ENCODE measurements at places on chromosomes 1 and 21. TPM values are rescaled to one million over a fixed set of nuclear protein-coding genes. Genes with fewer than 3 reads are reported as not detected.

The GBP7 gene
- polyA plus RNA-seq, result not detected

The KRTAP19-3 gene
- polyA plus RNA-seq, result not detected

The KRTAP13-4 gene
- polyA plus RNA-seq, result not detected

The PIK3C2B gene
- polyA plus RNA-seq, result 1.4 TPM

The LCE1B gene
- not detected for polyA plus RNA-seq

The ZNF326 gene
- 10.8 TPM for polyA plus RNA-seq

The CAMK2N1 gene
- 94.9 TPM for polyA plus RNA-seq

The TYW3 gene
- polyA plus RNA-seq, result 22.6 TPM

The HORMAD1 gene
- not detected for polyA plus RNA-seq

The VWA1 gene
- 1.7 TPM for polyA plus RNA-seq

The ACTN2 gene
- polyA plus RNA-seq, result 0.07 TPM

The TPTE gene
- not detected for polyA plus RNA-seq

The RXRG gene
- 0.31 TPM for polyA plus RNA-seq

The SMIM11 gene
- polyA plus RNA-seq, result 8.0 TPM

The CFHR5 gene
- not detected for polyA plus RNA-seq

GRCh38 chr1:115201598-115201997 lies 112.3 kb upstream of the TSPAN2 start:
- no peak for DNase-seq

DNA sequence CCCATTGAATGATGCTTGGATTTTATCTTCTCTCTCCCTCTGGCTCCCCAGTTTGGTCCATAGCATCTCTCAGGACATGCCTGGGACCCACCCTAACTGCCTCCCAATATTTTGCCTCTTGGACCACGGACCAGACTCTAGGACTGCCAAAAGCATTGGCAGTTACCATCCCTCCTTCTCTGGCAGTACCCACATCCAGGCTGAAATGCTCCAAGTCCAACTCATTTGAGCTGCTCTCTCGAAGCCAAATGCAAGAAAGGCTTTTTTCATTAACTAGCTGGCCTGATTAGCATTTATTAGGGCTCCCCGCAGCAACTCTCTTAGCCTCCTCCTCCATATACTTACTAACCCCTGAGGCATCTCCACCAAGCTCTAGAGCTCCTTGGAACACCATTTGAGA lies 140.0 kb upstream of the GRIK3 start:
- DNase-seq, result no peak

DNA sequence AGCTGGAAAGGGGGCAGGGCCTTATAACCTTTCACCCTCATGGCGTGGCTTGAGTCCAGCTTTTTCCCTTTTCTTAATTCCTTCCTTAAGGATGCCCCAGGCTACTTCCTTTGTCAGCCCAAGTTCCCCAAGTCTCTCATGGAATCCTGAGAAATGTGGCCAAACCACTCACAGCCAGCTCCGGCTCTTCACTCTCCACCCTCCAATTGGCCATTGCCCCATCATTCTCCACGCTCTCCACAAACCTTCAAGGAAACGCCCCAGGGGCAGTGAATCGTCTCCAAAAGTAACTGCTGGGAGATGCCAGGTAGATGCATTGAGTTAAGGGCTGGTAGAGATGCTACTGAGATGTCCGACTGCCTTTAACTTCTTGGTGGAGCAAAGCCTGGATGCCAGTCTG lies 113.5 kb upstream of the CD34 start:
- no peak for DNase-seq

- DNase-seq, result peak; percentile 95
Measured at GRCh38 chr1:64623750-64624191, 121.1 kb upstream of the RAVER2 start.

- DNase-seq, result no peak
Measured at GRCh38 chr1:115534106-115534505, 107.7 kb upstream of the VANGL1 start.

GRCh38 chr1:6041432-6042062 lies 4.1 kb upstream of the KCNAB2 start:
- DNase-seq, result no peak

DNA sequence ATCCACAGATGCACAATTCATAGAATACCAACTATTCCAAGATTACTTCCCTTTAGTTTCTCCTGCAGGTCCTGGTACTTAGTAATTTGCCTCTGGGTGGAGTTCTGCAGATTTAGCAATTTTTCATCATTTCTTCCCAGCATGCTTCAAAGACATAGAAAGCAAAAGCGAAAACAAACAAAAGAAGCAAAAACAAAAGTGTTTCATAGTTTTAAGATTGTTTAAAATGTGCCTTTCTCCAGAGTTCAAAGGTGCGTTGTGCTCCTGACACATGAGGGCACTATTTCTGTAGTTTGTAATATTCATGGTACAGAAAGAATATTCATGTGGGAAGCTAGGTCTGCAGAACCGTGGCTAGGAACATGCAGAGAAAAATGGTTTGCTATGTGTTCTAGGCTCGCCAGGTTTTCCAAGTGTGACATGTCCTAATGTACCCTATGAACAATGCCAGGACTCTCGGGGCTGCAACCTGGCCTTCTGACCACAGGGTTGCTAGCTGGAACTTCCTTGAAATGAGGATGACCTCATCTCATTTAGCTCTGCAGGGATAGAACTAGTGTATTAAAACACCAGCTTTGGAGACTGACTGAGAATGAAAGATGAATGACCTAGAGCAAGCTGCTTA lies 30.0 kb upstream of the RCSD1 start:
- DNase-seq, result peak; percentile 55

DNA sequence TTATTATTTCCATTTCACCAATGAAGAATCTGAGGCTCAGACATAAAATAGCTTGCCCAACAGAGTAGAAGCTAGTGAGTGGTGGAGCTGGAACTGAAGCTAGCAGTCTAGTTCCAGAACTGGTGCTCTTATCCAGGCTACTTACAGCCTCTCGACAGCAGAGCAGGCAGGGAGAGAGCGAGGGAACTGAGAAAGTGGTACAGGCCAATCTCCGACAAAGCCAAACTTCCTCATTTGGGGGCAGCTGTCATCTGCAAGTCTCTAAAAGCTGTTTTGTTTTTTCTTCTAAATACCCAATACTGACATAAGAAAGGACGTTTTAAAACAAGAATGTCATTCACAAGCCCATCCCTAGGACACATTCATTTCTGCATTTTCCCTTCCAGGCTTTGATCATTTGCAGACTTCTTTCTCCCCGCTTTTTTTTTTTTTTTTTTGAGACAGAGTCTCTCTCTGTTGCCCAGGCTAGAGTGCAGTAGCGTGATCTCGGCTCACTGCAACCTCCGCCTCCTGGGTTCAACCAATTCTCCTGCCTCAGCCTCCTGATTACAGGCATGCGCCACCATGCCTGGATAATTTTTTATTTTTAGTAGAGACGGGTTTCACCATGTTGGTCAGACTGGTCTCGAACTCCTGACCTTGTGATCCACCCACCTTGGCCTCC lies 20.0 kb downstream of the YIPF1 start:
- DNase-seq, result no peak

GRCh38 chr1:7006996-7007871 lies 222.0 kb downstream of the CAMTA1 start:
- no peak for DNase-seq

DNA sequence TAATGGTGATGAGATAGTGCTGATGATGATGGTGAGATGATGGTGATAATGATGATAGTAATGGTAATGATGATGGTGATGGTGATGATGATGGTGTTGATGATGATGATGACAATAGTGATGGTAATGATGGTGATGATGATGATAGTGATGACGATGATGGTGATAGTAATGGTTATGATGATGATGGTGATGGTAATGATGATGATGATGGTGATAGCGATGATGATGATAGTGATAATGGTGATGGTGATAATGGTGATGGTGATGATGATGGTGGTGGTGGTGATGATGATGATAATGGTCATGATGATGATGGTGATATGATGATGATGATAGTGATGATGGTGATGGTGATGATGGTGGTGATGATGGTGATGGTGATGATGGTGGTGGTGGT lies 384.6 kb downstream of the MATN1 start:
- DNase-seq, result no peak

DNA sequence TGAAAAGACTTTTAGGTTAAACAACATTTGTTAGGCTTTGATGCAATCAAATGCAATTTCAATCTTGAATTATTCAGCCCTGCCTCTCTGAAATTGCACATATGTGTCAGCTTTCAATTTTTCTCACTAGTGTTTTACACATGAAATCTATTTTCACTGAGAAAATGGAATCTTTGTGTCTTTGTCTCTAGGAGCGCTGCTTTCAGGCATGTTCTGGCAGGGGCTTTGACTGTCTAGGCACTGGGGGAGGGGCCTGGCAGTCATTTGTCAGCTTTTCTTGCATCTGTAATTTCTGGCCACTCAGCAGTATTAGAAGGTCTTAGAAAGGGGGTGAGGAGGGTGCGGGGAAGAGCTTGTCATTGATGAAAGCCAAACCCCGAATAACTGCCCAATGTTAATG lies 264.4 kb downstream of the PTPRC start:
- DNase-seq, result no peak

GRCh38 chr1:220224033-220224432 lies 48.2 kb downstream of the RAB3GAP2 start:
- no peak for DNase-seq

GRCh38 chr1:154992721-154993571 lies 440 bp upstream of the LENEP start:
- peak; percentile 64 for DNase-seq

DNA sequence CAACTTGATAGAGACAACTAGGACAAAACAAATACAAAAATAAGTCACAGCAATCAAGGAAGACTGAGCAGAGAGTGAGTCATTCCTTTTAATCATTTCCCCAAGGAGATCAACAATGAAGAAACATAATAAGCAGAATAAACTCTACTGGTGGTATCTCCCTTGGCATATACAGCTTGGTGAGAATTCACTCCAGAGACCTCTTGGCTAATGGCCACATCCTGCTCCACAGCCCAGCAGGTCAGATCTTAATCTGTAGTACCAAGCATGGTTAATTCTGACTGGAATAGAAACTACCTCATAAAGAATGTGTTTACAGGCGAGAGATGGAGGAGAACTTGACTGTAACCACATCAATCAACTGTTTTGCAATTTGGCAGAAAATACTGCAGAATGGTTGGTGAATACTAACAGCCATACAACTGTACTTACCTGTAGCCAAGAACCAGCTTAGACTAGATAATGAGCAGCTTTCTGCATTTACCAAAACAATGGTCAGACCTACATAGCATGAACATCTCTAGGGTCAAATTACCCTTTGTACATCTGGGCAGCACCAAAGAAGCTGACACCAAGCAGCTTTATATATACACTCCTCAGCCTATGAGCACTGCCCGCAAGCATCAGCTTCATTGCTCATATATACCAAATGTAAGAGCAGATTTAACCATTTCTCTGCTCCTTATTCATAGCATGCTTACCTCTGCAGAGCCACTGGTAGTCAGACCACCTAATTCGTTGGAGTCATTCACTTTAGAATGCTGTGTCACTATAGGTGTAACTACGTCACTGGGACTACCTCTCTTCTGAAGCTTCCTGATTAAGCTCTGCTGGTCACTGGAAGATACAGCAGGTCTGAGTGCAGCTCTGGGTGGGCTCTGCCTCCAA lies 51.0 kb downstream of the KIAA0319L start:
- peak; percentile 84 for DNase-seq

- no peak for DNase-seq
Measured at GRCh38 chr1:235951661-235952060, 85.0 kb upstream of the LYST start.

GRCh38 chr1:9990944-9991343 lies 6.1 kb upstream of the RBP7 start:
- DNase-seq, result no peak

GRCh38 chr1:96365596-96366390 lies 355.8 kb upstream of the PTBP2 start:
- DNase-seq, result peak; percentile 57

DNA sequence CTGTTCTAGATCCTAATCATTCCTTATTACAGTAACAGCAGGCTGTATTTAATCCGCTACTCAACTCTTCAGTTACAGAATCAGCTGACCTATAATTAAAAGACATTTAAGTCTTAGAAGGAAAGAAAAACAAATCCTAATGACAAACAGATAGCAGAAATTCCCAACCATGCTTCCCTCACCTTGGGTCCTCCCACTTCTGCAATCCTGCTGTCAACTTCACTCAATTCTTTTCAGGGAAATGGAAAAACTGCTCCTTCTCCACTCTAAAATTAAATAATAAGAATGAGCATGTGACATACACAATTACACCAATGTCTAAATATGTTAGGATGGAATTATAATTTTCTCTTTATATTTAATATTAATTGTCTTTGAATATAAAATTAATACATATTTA lies 182.6 kb upstream of the LYPLAL1 start:
- no peak for DNase-seq

DNA sequence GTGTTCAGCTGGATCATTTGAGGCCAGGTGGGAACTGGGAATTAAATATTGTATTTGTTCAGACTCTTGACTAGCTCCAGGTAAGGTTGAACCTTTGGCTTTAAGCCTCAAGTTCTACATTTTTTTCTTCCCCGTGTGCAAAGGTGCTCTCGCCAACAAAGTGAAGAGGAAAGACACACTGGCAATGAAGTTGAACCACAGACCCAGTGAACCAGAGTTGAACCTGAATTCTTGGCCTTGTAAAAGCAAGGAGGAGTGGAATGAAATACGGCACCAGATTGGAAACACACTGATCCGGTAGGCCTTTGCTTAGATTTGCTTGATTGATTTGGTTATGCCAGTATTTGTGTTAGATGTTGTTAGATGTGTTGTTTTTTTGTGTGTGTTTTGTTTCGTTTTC lies 25.5 kb upstream of the RCC1 start:
- DNase-seq, result no peak

- no peak for DNase-seq
Measured at GRCh38 chr1:214186103-214186824, 94.7 kb upstream of the SMYD2 start.

GRCh38 chr1:183094351-183094750 lies 71.1 kb downstream of the LAMC1 start:
- no peak for DNase-seq

DNA sequence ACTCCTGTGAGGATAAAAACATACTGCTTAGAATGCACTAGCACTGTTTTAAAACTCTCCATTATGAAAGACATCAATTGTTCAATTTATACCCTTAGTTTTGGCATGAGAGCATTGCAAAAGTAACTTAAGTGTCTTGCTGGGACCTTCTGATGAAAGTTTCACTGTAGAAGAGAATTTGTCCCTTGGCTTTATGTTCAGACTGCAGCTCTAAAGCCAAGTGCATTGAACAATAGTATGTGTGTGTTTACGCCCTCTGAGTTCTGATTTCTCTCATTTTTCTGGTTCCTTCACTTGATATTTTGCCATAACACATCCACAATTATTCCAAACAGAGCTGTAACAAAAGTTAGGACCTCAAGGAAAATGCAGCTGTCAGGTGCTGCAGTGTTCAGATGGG lies 474.6 kb downstream of the DISC1 start:
- no peak for DNase-seq
